ENCODE measurements at places on chromosomes 12 and 14.

- DNase-seq = no peak
These were observed 139.1 kb downstream of the TMTC1 start for GRCh38 chr12:29644536-29645162.

DNA sequence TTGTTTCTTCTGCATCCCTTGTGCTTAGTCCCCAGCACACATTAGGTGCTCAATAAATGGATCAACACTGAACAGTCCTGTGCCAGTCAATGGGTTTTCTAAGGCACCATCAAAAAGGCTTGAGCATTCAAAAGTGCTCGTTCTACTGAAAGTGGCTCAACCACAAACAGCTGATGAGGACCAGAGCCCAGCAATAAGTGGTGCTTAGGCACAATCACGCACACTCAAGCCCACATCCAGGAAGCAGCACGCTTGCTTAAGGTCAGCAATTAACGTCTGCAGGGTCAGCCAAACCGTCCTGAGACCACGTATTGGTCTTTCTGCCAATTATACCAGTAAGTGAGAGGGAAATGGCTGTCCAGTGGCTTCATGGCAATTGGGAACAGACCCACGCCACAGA, 56.5 kb downstream of the PRIMA1 start:
- no peak for DNase-seq

DNA sequence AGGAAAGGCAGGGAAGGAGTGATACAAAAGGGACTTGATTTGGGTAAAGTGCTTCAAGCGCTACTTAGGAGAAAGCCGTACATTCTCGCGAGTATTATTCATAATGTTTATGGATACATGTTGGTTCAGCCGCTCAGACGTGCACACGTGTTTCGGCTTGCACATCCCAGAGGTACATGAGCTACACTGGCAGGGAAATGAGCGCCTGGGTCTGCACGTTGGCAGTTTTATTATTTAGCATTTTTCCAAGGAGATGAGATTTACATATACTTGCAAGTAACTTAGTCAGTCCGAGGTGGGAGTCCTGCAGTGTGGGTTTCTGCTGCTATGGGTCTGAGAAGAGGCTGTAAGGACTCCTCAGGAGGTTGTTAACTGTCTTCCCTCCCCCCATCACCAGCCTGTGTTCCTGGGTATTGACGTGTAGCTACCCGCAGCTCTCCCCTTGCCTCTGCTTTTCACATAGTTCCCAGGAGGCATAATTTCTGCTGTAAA, 1.5 kb downstream of the PRKCH start:
- no peak for DNase-seq

- no peak for DNase-seq
These were observed 207.6 kb upstream of the FOXN3 start for GRCh38 chr14:89624500-89625156.

GRCh38 chr12:22100958-22101748, 55.1 kb downstream of the CMAS start:
- peak; percentile 10 for DNase-seq

DNA sequence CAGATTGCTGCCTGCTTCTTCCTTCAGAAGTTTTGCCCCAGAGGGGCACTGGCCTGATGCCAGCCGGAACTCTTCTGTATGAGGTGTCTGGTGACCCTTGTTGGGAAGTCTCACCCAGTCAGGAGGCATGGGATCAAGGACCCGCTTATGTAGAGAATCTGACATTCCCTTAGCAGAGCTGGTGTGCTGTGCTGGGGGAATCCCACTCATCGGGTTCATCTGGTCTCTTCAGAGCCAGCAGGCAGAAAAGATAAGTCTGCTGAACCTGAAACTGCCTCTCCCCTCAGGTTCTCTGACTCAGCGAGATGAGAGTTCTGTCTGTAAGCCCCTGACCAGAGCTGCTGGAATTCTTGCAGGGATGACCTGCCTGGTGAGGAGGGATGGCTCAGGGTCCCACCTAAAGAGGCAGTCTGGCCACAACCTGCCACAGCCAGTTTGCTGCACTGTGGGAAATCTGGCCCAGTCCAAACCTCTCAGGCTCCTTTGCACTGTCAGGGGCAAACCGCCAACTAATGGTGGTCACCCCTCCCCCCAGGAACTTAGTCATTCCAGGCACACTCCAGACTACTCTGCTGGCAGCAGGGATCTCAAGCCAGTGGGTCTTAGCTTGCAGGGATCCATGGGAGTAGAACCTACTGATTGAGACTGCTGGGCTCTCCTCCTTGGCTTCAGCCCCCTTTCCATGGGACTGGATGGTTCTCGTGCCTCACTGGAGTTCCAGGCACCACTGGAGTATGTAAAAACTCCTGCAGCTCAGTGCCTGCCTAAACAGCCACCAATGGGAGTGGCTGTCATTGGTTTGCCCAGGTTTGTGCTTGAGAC, 4.1 kb downstream of the CLEC2D start:
- DNase-seq = no peak

DNA sequence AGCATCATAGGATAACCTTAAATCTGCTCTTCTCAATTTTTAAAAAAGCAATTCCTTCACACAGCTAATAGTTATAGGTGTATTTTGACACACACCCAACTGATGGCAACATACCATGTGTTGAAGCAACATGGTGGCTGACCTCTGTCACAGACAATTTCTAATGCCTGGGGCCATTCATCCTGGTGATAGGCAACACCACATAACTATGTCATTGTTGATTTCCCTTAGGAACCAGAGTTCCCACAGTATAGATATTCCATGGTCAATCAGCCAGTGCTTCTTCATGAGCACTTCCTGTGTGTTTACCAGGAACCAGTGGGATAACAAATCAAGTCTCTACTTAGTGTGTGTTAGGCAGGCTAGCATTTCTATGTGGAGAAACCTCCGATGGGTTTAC, 88.3 kb downstream of the FIGNL2 start:
- DNase-seq = no peak

GRCh38 chr14:82488473-82488872, 954.8 kb upstream of the SEL1L start:
- DNase-seq = no peak

DNA sequence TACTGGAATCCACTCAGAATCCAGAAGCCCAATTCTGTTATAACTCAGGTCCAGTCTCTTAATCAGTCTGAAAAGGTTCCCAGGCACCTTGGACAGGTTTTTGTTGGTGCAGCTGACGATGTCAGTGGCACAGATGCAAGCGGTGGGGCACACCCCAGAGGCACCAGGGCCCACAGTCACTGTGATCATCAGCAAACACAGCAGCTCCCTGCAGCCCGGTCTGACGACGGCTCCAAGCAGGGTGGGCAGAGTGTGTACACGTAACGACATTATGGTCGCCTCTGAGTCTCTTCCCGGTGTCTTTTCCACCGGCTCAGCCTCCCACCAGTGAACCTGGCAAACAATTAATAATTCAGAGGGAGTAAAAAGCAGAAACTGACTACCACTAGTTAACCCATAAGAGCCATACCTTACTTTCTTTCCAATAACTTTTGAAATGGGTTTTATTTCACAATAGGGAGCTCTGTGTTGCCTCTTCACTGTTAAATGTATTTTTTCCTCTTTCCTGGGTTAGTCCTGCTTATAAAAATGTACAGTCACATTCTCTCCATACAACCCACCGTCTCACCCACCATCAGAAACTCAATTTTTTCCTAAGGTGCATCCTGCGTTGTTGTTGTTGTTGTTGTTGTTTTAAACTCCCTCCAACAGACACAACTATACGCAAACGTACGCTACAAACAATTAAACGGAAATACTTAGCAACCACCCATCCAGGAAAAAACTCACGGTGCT, 521 bp upstream of the PCED1B start:
- DNase-seq = no peak

DNA sequence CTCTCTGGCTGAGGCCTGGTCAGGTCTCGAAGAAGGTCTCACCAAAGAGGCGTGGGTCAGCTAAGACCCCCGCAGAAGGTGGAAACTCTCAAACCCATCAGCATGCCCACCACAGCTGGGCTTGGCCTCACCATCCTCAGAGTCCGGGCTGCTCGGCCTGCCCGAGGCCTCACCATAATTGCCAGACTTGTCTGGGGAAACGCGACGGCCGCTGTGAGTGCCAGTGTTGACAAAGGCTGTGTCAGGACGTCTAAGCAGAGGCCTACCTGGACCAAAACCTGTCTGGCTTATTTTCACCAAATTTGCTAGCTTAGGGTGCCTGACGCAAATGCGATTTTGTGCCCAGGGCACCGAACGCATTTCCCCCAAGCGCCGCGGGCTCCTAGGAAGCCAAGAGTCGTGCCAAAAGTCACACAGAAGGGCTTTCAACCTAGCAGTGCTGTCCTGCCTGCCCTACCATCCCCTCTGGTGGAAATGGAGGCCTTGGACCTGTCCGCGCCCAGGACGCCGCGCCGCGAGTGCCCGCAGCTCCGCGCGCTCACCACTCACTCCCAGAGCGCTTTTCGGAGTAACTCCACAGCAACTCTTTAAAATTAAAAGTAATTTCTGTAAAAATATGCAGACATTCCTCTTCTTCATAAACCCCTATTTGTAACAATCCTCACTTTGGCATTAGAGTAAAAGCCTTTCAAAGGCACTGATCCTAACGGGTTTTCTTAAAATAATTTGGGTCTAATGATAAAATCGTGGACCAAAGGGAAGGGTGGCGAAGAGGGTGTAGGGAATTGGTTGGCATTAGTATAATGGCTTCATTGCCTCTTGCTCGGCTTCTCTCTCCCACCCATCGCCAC, 1.2 kb upstream of the ALX1 start:
- DNase-seq = no peak

DNA sequence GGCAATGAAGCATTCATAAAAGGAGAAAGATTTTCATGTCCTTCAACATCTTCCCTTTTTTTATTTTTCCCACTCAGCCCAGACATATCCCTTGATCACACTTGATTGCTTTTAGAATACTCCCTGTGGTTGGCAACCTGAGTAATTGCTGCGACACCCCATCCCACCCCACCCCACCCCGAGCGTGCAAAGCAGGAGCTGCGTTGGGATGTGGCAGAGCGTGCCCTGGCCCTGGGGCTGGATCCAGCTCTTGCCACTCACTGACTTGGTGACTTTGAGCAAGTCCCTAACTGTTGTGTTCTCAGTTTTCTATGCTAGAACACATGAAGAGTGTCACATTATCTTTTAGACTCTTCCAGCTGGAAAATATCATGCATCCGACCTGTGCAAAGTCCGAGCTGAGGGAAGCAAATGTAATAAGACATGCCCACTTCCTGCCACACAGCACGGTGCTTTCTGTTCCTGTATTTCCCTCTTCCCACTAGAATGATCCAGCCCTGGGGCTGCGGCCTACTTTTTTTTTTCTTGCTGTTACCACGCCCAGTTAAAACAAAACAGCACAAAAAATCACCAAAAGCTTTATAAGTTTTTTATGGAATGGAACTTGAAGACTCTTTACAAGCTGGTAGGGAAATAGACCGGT, 4.0 kb downstream of the ASCL4 start:
- DNase-seq = no peak

- no peak for DNase-seq
These were observed 10.4 kb downstream of the BEST3 start for GRCh38 chr12:69688471-69689427.

GRCh38 chr12:19792028-19792427, 352.7 kb downstream of the AEBP2 start:
- no peak for DNase-seq

DNA sequence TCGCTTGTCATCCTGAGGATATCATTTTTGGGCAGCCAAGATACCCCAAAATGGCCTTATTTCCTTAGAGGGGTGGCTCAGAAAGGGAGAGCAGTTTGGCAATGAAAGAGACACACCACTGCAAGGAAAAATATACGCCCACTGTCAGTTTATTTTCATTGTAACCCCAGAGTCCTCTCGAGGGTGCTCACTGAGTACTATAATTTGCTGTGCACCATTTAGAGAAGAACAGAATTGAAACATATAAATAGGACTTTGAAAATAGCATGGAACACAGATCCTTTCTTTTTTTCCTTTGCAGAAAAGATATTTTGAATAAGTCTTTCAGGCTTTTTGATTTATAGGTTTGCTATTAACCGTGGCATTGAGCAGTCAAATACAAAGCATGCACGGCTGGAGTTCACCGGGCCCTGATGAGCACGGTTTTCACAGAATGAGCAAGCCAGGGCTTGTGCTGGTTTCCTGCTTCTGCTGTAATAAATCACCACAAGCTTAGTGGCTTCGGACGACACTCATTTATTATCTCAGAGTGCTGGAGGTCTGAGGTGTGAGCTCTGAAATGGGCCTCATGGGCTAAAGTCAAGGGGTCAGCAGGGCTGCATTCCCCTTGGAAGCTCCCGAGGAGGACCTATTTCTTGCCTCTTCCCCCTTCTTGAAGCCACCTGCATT, 152.3 kb downstream of the ZNF664 start:
- DNase-seq = no peak

DNA sequence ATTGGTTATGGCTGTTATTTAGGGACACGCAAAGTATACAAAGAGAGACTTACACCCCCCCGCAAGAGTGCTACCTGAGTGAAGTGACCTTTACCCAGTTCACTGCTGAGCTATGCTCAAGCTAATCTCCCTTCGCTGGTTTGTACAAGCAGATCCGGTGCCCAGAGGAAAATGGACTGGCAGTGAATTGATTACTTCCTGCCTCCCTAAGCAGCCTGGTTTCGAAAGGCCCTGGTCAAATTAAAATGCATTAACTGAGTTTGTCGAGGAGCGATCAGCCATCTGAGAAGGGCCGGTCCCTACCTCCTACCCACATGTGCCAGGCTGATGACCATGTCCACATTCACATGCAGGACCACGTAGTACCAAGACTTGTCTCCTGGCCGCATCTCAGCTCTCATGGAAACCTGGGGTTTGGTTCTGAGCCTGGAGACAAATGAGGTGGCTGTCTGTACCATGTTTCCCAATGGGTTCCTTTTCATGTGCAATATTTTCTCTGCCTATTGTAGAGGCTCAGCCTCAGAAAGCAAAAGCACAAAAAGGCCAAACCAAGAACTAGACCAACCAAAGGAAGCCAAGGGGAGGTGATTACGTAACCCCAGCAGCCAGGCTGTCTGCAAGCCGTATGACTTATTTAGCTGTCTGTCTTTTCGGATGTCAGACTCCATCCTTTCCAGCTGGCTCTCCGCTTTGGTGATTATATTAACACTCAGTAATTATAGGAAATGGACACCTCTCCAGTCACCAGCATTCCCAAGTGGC, 284.7 kb upstream of the PWP1 start:
- no peak for DNase-seq

DNA sequence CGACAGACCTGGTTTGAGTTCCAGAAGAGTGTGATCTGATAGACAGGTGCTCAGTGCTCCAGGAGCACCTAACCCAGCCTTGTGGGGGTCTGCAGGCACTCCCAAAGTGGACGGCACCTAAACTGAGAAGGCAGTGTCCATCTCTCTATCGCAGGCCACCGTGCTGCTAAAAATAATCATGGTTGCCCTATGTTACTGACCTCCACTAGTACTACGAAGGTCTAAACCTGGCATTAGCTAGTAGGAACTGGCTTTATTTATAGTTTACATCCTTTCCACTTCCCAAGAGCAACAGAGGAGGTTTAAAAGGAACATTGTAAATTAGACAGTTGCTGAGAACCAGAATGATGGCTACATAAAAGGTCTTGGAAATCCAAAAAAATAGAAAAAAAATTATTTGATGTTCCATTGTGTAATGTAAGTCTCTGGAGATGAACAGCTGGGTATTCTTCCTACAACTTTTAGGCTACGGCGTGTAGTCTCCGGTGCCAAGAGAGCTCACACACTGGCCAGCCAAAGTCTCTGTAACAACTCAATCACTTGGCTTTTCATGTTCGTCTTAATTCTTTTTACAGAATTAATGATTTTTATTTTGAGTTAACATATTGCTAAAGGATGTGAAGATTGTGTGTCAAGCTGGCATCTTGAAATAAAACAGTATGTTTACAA, 27.3 kb downstream of the PPFIBP1 start:
- no peak for DNase-seq

- DNase-seq = no peak
These were observed 6.9 kb downstream of the RARG start for GRCh38 chr12:53224897-53225634.

- DNase-seq = no peak
These were observed 3.0 kb downstream of the NUAK1 start for GRCh38 chr12:106135781-106136180.
